Esophagus squamous epithelium (tissue), 5 donors: ENCODE measurements at places on chromosomes 11 and 22. TPM values are rescaled to one million over a fixed set of nuclear protein-coding genes. Genes with fewer than 3 reads are reported as not detected.

DNA sequence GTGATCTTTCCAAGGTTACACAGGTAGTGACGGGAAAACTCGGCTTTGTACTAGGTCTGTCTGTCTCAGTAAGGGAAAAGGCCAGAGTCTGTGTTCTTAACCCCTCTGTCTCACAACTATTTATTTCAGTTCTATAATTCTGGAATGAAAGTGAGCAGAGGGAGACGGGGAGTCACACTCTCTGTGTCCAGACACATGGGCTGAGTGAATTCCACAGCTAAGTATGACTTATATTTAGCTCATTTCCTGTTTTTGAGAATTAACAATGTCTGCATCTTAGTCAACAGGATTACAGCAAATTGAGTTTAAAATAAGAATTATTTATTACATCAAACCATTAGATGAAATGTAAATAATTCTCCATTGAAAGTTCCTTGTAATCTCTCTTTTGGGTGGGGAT is 62.5 kb upstream of the OR4B1 start:
- no peak for DNase-seq

DNA sequence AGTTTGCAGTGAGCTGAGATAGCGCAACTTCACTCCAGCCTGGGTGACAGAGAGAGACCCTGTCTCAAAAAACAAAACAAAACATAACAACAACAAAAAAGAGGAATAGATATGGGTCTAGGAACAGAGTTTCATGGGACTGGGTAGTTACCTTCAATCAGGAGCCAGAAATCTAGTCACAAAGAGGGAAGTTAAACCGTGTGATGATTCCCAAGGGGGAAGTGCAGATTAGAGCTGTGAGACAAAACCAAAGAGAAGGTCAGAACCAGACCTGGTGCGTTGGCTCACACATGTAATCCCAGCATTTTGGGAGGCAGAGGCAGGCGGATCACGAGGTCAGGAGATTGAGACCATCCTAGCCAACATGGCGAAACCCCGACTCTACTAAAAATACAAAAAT is 42.1 kb upstream of the LARGE1 start:
- DNase-seq = no peak

The TRIM49 gene
- not detected for total RNA-seq

- peak; percentile 46 for DNase-seq
Observed at GRCh38 chr11:64846998-64847666, 2.7 kb upstream of the CDC42BPG start.

GRCh38 chr11:20511982-20512381 is 87.4 kb upstream of the SLC6A5 start:
- no peak for DNase-seq
